ENCODE measurements at places on chromosomes 4 and X.

DNA sequence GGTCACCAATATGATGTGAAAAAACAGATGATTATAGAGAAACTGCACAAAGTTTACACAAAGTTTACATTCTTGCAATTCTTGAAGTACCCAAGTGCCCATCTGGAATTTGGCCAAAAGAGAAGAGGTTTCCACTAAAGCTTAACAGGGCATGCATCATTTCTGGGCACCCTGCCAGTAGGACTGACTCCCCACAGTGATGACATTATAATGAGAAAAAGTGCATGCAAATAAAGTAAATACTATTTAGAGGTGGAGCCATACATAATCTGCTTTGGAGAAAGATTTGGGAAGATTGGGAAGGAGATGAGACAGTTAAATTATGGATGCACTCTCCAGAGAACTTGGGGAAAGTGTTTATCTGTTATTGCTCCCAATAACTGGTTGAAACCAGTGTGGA is 93.7 kb upstream of the TRPC3 start:
- DNase-seq, result no peak

- no peak for DNase-seq
Observed at GRCh38 chr4:38310446-38311043, 350.3 kb downstream of the PTTG2 start.

DNA sequence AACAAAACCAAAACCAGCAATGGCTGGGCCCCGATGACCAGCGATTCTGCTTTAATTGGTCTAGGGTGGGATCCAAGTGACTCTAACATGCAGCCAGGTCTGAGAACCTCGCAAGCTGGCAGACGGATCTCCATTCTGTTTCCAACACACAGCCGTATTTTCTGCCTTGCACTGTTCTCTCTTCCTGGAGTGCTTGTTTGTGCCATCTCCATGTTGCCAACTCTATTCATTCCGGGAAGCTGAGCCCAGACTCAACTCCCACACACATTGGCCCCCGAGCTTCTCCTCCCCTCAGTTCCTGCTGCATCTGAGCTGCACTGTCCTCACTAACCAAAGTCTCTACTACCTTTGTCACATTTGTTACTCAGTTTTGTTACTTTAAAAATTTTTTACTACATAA is 35.6 kb downstream of the GEMIN8 start:
- DNase-seq, result no peak

GRCh38 chrX:9997041-9997440 is 29.9 kb downstream of the CLDN34 start:
- no peak for DNase-seq

DNA sequence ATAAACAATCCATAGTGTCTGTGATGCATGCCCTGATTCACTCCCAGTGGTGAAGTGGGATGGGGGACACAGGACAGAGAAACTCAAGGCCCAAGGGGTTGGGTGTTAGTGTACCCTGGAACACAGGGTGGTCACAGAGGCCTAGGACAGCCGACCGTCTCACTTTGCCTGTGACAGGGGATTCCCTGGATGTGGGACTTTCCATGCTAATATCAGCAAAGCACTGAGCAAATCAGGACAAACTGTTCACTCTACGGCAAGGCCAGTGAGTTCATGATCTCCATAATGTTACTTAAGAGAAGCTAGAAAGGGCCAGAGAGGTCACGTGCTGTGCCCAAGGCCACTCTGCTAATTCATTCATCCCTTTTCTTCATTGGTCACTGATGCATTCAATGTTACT is 158.7 kb upstream of the RBPJ start:
- no peak for DNase-seq

DNA sequence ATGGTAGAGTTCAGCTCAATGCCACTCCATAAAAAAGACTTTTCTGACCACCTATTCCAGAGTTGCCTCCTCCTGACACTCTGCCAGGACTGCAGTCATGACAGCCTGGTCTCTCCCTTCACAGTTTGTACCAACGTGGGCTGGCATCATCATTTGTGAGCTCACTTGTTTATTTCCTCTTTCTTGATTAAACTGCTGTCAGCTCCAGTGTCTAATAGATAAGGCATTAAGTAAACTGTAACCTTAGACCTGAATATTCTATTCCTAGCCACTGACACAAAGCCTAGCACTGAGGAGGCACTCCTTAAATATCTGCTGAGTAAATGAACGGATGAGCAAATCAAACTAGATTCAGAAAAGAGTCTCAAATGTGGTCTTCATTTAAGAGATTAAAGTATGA is 48.7 kb downstream of the DDX60 start:
- DNase-seq, result no peak

Measured in mesenteric fat pad (tissue), 1 donor.